Retina (tissue), 1 donor: ENCODE measurements at places on chromosomes 1 and 21.

DNA sequence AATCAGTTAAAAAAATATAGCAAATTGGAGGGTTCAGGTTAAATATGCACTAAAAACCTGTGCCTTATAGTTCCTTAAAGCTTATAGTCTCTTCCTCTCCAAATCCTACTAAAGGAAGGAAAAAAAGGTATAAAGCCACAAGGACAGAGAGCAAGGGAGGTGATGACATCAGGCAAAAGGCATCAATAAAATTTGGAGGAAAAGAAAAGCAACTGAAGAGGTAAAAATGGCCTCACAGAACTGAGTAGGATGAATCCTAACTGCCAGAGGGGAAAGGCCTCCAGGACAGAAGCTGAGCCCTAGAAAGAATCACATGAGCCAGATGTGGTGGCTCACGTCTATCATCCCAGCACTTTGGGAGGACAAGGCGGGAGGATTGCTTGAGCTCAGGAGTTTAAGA is 8.1 kb downstream of the CCSAP start:
- DNase-seq = no peak

DNA sequence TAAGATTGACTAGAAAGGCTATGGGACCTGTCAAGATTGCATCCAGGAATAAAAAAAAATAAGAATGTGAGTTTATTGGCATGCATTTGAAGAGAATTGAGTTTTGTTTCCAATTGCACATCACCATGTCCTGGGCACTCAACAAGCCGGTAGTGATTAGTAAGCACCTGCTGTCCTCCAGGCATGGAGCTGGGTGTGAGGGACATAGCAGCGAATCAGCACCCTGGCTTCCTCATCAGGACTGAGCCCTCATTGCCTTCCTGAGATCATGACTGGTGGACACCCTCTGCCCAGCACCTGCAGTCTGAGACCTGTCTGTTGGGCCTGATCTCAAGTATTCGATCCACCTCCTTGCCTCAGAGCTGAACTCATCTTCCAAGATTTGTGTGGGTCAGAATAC is 26.8 kb downstream of the S100A6 start:
- no peak for DNase-seq

- no peak for DNase-seq
Observed at GRCh38 chr1:169465281-169465680, 20.5 kb downstream of the SLC19A2 start.

DNA sequence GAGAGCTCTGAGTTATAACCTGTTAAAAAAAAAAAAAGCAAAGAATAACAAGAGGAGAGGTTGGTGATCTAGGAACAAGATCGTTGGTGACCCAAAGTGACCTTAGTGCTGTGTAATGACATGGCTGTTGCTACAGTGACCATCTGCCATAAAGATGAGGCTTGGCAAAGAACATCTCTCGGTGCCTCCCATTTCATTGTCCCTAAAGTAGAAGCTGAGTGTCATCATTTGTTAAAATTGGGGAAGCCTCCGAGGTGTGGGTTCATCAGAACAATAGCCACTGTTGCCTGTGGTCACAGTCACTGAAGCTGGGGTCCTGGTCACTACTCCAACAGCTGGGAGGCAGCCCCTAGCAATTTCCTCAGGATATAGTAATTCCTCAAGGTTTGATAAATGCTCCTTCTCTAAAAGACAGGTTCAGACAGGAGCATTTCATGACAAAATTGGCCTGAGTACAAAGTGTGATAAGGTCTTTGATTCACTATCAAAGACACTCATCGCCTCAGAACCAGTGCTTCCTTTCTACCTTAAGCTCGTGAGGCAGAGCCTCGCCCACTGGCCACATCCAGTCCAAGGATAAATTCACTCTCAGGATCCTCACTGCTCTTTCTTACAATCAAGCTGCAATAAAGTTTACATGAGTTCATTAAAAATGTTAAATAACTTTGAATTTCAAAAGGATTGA is 81.9 kb upstream of the RGS2 start:
- DNase-seq = no peak

- DNase-seq = no peak
Observed at GRCh38 chr1:174269989-174270651, 110.8 kb downstream of the RABGAP1L start.

- no peak for DNase-seq
Observed at GRCh38 chr1:192418552-192419285, 101.9 kb downstream of the RGS21 start.

- DNase-seq = no peak
Observed at GRCh38 chr1:52469108-52469507, 64.7 kb downstream of the PRPF38A start.

- DNase-seq = no peak
Observed at GRCh38 chr21:29627905-29628304, 311.9 kb downstream of the GRIK1 start.

- no peak for DNase-seq
Observed at GRCh38 chr1:107499139-107499744, 358.4 kb downstream of the NTNG1 start.

DNA sequence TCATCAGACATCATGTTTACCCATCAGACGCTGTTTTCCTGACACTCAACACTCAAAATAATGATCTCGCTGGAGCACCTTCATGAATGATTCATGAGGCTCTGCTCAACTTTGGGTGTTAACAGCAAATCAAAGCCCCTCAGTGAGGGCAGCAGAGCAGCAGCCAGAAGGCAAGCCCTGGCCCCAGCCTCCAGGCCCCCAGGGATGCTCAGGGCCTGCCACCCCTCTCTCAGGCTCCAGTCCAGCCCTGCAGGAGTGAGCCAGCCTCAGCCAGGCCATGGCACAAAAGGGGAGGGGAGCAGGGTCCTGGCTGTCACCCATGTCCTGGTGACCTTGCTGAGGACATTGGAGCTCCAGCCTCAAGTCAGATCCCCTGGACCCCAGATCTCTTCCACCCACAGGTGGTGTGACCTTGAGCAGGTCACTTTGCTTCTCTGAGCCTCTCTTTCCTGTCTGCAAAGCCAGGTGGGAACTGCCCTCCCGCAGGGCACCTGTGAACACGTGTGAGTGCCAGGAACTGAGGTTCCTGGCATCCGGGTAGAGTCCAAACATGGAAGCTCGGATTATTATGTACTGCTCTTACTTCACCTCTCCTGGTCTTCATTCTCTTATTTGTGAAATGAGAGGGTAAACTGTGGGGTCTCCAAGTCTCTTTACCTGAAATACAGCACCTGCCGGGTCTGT is 161.6 kb upstream of the VAMP3 start:
- DNase-seq = no peak

DNA sequence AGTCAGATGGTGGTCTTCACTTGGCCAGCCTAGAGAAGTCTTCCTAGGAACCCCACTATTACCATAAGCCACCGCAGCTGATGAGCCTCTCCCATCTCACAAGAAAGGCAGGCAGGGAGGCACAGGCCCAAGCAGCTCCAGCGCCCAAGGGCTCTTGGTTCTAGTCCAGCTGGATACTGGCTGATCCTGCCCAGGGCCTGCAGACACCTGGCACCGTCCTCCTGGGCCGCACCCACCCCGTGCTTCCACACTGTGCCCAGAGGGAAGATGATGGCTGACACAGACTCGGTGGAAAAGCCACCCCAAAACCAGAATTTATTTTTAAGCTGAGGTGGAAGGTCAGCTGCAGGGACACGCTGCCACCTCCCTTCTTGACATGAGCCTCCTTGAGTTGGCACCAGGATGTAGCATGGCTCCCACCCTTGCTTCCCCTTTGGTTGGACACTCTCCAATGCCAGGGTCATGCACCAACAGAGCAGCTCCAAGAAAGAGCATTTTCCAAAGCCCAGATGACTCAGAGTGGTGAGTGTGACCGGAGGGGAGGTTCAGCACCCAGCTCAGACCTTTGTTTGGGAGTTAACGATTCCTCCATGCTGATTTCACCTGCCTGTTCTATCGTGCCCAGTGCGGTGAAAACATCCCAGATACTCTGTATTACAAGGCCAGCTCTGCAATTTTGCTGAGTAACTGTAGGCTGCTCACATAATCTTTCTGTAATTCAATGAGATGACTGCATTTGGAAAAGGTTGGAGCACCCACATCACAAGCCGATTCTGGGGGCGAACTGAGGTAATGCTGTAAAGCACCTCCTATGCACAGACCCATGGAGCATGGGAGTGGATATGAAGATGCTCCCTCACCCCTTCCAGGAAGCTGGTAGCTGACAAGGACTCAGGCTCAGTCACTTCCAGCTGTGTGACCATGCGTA is 63.1 kb upstream of the SLC2A1 start:
- no peak for DNase-seq

- DNase-seq = no peak
Observed at GRCh38 chr1:186078245-186078644, 296.8 kb downstream of the TPR start.
